ENCODE measurements at places on chromosomes 1 and 21. TPM values are rescaled to one million over a fixed set of nuclear protein-coding genes. Genes with fewer than 3 reads are reported as not detected.

Gene SPATC1L
- total RNA-seq = 12.7 TPM

GRCh38 chr1:9482403-9482802 is 56.9 kb upstream of the SLC25A33 start:
- no peak for DNase-seq

GRCh38 chr21:45470773-45471524 is 66.0 kb downstream of the COL18A1 start:
- DNase-seq = peak; percentile 60

- no peak for DNase-seq
Observed at GRCh38 chr1:203722909-203723308, 42.1 kb upstream of the LAX1 start.

- no peak for DNase-seq
Observed at GRCh38 chr1:53591924-53592323, 132.7 kb downstream of the DMRTB1 start.
